ENCODE measurements at places on chromosomes 3 and 15.

- no peak for DNase-seq
Observed at GRCh38 chr3:30620402-30621360, 14.3 kb downstream of the TGFBR2 start.

GRCh38 chr3:157442729-157443128 is 6.1 kb downstream of the PTX3 start:
- no peak for DNase-seq

DNA sequence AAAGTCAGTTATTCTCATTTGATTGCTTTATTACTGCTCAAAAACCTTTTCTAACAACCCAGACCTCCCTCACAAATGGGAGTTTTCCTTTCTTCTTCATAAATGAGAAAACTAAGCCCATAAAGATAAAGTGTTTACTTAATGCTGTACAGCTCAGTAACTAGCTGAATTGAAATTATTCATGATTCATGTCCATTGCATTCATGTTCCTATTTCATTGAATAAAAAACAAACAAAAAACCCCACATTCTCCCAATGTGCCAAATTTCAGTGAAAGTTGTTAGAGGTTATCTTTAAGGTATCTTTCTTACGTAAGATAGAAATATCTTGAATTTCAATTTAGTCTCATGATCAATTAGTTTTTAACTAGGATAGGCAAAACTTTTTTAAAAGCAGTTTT is 2.8 kb downstream of the PLSCR2 start:
- DNase-seq, result no peak

DNA sequence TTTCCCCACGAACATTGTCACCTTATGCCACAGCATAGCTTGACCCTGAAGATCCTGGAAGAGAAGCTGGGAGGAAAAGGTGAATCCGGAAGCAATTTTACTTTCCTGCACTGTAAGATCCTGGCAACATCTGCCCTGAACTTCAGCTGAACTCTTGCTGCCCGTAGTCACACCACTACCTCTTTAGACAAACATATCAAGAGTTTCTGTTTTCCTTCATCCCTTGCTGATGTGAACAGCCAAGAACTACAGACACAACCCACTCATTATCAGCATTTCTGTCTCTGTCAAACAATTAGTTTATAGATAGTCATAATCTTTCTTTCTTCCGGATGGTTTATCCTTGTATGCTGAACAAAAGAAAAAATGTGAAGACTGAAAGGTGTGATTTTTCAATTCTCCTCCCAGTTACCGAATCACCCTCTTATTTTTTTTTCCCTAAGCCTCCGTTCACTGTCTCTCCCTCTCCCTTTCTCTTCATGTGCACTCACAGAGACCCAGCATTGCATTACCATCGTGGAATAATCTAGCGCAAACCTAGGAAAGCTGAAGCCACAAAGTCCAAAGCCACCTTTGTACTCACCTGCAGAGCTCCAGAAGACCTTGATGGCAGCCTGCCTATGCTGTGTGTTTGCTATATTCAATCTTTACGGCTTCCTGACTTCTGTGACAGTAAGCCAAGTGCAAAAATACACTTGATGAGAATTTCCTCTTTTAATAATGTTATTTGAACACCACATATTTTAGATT is 229.2 kb downstream of the CDIN1 start:
- DNase-seq, result no peak

GRCh38 chr3:159894386-159894785 is 94.2 kb upstream of the IL12A start:
- no peak for DNase-seq

DNA sequence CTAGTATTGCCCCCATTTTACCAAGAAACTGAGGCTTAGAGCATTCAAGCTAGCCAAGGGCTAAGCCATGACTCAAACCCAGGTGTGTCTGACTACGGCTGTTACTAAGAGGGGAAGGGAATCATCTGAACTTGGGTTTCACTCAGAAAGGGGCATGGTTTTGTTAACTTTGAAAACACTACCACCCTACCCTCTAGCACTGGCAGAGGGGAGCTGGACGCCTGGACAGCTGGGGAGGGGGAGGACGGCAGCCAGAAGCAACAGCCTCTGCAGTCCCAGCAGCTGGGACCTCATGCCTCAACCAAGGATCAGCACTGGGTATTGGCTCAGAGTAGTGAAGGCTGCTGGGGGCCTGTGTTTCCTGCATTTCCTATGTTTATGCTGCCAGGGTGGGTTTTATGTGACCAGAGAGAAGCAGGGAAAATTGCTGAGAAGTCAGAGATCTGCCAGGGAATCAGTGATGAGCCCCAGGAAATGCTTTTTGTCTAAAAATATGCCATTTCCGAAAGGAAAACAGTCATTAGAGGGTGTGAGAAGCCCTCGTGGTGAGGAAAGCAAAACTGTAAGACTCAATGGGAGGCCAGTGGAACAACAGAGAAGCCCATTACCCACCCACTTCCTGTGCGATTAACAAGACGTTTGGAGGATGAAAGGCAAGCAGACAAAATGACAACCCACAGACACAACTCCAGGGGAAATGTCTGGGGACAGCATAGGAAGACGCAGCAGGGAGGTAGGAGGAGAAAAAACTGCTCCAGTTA is 41.2 kb downstream of the LIPC start:
- peak; percentile 47 for DNase-seq

DNA sequence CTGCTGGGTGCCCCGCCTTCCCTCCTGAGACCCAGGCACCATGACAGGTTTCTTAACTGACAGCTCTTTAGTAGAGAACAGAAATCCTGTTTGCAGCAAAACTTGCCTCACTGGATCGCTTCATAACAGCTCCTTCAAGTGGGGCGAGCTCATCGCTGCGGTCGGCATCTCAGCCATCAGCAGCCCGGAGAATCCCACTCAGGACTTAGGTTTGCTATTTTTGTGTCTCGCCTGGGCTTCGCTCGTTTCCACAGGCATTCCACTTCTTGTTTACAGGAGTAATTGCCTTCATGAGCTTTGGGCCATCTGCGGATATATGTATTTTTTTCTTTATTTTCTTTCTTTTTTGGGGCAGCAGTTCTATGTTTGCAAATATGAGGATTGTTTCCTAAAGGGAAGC is 15.7 kb downstream of the KLF13 start:
- no peak for DNase-seq

GRCh38 chr15:31236184-31237042 is 90.2 kb upstream of the KLF13 start:
- peak; percentile 70 for DNase-seq

DNA sequence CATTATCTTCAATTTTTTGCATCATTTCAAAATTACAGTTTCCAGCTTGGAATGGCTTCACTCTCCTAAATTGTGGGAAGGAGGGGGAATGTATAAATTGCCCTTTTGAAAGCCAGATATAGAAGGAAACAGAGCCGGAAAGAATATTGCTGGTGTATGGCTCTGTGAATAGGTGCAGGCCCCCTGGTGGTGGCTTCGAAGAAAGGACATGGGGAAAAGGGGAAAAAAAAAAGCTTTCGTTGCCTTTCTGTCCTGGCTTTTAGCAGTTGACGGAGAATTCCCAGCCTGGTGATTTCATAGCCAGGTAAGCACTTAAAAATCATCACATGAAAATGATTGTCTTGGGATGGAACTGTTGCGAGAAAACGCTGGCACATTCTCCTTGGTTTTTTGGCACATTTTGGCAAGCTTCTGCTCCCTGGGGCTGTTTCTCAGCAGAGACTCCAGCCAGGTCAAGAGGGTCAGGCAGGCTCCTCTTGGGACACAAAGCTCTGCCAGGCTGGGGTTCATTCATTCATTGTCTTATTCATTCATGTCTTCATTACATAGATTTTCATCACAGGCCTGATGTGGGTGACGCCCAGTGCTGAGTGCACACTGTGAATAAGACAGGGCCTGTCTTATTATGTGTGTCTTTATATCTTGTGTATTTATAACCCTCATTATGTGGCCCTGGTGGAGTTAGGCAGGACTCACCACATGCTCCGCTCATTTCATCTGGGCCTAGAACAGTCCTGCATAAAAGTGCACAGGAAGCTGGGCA is 300.0 kb upstream of the TPM1 start:
- peak; percentile 71 for DNase-seq

GRCh38 chr3:139846729-139847128 is 88.3 kb upstream of the CLSTN2 start:
- no peak for DNase-seq

Data from kidney glomerular epithelial cell (primary cell).